Right lung (tissue), 10 donors: ENCODE measurements at places on chromosomes 11 and 22. TPM values are rescaled to one million over a fixed set of nuclear protein-coding genes. Genes with fewer than 3 reads are reported as not detected.

DNA sequence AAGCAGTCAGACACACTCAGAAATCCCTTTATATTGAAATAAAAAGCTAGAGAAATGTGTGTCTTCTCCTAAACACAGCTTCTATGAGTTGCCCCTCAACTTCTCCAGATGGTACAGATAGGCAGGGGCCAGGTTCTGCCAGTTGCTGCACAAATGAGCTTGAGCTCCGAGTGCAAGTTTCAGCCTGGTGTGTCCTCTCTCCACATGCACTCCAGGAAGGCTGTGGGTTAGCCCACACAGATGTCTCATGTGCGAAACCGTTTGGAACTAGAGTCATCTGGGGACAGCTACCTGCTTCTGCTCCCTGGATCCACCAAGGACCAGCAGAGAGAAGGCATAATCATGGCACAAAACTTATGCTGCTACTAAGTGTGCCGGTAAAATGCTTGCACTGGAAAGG, 812.6 kb downstream of the OPCML start:
- no peak for DNase-seq

DNA sequence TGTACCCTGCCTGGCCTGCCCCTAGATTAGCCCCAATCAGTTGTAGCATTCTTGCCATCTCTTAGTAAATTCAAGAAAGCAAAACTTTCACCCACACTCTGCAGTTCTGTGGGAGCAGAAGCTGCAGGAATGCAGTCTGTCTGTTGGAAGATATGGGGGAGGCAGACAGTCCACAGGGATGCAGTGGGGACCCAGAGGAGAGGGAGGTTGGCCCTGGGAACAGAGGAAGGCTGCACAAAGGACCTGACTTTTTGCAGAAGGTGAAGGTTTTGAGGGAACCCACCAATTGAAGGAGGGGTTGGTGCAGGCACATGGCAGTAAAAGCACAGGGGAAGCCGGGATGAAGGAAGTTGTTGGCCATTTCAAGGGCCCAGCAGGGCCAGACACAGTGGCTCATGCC, 16.5 kb downstream of the SNAP29 start:
- no peak for DNase-seq

GRCh38 chr22:28910569-28911303, 27.4 kb downstream of the ZNRF3 start:
- no peak for DNase-seq

- no peak for DNase-seq
Measured at GRCh38 chr11:27520226-27520625, 13.7 kb upstream of the LIN7C start.

DNA sequence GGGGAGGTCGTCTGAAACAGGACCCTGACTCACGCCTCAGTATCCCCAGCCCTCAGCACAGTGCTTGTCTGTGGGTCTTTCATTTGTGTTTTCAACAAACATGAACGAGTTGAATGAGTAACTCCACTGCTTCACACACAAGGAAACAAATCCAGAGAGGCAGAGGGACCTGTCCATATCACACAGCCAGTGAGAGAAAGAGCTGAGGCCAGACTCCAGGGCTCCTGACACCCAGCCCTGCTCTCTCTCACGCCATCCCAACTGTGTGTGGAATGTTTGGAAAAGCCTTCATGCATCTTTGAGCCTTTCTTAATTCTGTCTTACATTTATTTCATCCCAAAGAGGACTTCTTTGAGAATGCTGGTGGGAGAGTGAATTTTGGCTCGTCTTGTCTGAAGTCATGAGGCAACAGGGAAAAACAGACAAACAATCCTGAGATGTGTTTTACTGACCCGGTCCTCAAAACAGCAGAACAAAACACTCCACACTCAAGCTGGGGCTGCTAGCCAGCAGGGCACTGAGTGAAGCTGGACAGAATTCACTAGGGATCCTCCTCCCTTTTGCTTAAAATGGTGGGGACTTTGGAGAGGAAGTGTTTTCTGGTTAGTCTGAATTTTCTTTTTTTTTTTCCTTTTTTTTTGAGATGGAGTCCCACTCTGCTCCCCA, 19.7 kb upstream of the ALG8 start:
- no peak for DNase-seq

DNA sequence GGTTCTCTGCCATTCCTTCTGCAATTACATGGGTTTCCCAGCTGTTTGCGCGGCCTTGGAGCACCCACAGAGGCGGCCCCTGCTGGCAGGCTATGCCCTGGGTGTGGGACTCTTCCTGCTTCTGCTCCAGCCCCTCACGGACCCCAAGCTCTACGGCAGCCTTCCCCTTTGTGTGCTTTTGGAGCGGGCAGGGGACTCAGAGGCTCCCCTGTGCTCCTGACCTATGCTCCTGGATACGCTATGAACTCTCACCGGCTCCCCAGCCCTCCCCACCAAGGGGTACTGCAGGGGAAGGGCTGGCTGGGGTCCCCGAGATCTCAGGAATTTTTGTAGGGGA, 2.6 kb downstream of the RCE1 start:
- no peak for DNase-seq

DNA sequence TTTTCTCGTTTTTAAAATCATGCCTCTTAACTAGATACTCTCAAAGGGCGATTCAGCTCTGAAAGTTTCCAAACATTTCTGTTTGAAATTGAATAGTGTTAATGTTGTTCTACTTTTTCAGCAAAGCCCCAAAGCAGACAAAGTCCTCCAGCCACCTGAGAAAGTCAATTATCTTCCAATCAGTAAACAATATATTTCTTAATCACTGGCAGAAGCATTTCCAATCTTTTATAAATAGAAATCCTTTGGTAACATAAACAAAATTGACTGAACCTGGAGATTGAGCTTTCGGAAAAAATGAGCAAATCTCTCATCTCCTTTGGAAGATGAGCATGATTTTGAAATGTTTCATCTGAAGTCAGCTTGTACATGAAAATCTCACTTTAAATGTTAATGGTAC, 84.4 kb upstream of the FIBIN start:
- no peak for DNase-seq

GRCh38 chr11:75301601-75302345, 49.7 kb downstream of the ARRB1 start:
- no peak for DNase-seq

GRCh38 chr11:73463359-73463758, 87.2 kb downstream of the RELT start:
- no peak for DNase-seq

- no peak for DNase-seq
Measured at GRCh38 chr22:49827271-49827852, 311 bp downstream of the BRD1 start.

DNA sequence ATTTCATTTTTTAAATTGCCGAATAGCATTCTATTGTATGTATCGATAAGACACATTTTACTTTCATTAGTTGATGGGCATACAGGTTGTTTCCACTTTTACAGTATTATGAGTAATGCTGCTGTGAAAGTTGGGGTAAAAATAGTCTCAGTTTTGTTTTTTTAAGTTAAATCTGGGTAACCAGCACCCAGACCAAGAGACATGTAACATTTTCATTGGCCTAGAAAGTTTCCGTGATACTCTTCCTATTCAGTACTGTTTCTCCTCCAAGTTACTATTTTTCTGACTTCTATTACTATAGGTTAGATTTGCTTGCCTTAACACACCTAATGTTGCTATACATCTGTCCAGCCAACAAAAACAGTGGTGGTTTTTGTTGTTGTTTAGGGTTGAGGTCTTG, 12.3 kb downstream of the IPO7 start:
- no peak for DNase-seq

DNA sequence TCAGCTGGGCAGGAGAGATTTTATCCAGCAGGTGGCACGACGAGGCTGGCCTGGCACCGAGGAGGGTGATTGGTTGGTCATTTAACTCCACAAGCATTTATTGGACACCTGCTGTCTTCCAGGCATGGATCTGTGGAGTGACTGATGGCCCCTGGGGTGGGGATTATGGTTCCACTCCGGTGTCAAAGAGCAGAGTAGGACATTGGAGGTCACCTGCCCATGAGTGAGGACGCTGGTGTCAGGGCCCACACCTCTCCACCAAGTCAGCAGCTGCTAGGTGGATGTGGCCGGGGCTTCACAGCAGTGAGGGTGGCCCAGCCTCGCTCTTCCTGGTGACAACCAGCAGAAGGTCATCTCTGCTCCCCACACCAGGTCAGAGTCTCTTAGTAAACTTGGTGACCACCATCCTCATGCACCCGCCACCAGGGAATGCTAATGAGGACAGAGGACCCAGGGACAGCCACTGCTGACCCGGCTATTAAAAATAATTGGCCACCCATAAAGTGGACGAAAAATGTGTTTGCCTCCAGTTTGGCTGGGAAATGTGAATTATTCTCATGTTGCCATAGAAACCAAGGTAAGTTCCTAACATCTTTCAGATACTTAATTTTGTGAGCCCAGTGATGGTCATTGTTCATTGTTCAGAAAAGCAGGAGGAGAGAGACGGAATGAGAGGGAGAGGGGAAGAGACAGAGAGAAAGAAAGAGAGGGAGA, 428.7 kb downstream of the TBC1D22A start:
- no peak for DNase-seq

DNA sequence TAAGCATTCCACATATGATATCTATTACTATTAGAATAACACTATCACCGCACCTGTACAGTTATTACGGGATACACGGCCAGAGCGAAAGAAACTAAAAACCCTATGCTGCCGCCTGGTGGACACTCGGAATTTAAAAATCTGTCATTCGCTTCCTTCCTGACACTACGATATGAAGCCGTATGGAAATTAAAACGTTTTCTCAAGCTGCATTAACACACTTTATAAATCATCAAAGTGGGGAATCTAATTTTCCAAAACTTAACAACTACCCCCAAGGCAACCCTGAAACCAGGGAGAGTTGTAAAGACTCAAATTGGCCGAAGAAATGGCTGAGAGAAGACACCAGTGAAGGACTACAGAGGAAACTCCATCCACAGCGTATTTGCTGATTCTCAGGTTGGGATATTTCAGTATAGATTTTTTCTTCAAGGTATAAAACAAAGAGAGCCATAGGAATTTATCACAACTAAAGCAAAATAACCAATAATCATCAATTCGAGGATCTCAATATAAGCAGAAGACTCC, 1.4 kb downstream of the CCDC73 start:
- DNase-seq = peak; percentile 28

DNA sequence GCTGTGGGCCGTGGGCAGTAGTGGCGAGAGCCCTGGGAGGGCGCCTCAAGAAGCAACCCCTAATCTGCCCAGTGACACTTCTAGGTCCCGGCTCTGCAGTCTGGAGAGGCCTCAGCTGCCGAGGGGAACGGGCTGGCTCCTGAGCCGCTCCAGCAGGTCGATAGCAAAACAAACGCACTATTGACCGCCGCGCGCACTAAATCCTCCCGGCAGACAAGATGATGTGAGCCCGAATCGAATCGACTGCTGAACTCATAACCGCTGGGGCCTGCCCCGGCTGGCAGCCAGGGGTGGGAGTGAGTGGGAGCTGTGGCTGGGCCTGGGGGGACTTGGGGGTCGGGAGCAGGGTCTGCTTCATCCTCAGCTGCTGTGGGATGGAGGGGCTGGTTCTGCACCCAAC, 36.1 kb downstream of the FLRT1 start:
- DNase-seq = no peak

DNA sequence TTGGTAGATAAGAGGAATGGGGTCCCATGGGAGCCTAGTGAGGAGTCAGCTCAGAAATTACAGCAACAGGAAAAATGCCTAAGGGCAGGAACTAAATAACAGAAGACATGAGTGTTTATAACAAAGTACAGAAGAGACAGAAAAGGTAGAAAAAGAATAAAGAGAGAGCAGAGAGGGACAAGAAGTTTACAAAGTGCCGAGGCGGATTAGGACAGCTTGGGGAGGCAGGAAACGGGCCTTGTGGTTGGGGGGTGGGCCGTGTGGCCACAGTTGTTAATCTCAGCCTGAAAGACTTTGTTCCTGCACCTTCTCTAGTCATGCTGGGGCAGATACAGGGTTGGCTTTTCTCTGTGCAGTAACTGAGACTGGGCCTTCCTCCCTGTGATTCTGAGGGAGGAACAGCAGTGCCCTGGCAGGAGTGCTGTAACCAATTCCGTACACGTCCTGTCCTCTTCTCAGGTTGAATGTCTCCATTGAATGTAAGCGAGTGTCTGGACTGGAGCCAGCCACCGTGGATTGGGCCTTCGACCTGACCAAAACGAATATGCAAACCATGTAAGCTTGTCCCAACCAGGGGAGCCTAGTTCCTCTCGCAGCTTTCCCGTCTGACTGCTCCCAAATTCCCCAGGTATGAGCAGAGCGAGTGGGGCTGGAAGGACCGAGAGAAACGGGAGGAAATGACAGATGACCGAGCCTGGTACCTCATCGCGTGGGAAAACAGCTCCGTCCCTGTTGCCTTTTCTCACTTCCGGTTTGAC, 13.2 kb downstream of the NAA40 start:
- DNase-seq = no peak

- no peak for DNase-seq
Measured at GRCh38 chr11:1889224-1889930, 2.3 kb downstream of the PRR33 start.

- no peak for DNase-seq
Measured at GRCh38 chr11:9688716-9689511, 25.0 kb downstream of the SWAP70 start.

DNA sequence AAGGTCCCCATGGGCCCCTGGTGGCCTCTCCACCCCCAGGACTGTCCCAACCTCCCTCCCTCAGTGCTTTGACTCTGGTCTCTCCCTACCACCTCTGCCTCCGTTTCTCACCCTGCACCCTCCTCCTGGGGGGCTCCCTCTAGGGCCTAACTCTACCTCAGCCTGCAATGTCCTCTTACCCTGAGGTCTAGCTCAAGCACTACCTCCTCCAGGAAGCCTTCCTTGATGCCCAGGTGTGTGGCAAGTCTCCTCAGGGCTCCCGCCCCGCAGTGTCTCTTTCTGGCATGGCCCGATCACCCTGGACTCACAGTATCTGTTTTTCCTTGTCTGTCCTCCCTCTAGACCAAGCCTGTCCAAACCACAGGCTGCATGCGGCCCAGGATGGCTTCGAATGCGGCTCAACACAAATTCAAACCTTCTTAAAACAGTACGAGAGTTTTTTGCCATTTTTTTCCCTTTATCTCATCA, 90.8 kb downstream of the PHF21B start:
- no peak for DNase-seq

DNA sequence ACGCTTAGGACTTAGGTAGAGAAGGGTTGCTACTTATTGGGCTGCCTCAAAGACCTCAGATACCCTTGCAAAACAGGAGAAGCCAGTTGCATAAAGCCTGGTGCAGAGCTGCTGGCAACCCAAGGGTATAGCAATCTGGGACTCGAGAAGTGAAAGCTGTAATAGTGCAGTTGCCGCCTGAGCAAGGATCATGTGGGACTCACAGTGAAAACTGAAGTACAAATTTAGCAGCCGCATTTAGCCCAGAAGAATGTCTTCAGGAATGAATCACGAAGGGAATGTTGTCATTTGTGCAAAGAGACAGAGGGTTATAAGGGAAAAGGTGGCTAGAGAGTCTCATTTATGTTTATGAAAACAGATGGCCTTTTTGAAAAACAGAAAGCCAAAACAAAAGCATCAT, 267.2 kb downstream of the TENM4 start:
- DNase-seq = no peak

CRYBB2 gene
- polyA plus RNA-seq = 1.1 TPM

APOL5 gene
- polyA plus RNA-seq = not detected

KCNK7 gene
- polyA plus RNA-seq = 0.55 TPM

BTBD18 gene
- polyA plus RNA-seq = 0.41 TPM

TBX10 gene
- polyA plus RNA-seq = not detected

DNAJB7 gene
- polyA plus RNA-seq = 1.1 TPM

MS4A3 gene
- 1.4 TPM for polyA plus RNA-seq

ACR gene
- polyA plus RNA-seq = 0.37 TPM

CBX6 gene
- polyA plus RNA-seq = 42.7 TPM

OLFML1 gene
- 54.9 TPM for polyA plus RNA-seq

UPK3A gene
- polyA plus RNA-seq = 0.34 TPM

FAR1 gene
- polyA plus RNA-seq = 56.0 TPM

PRG2 gene
- polyA plus RNA-seq = 1.3 TPM

CST6 gene
- 0.30 TPM for polyA plus RNA-seq

P2RX3 gene
- 0.26 TPM for polyA plus RNA-seq

HMBS gene
- polyA plus RNA-seq = 33.8 TPM

OR9G4 gene
- polyA plus RNA-seq = not detected
